Stimulated activated CD8-positive, alpha-beta memory T cell treated with anti-CD3 and anti-CD28 coated beads, Interleukin-2, amount 100 ng/mL, for 48 hours (primary cell): ENCODE measurements at places on chromosomes 7 and 10.

DNA sequence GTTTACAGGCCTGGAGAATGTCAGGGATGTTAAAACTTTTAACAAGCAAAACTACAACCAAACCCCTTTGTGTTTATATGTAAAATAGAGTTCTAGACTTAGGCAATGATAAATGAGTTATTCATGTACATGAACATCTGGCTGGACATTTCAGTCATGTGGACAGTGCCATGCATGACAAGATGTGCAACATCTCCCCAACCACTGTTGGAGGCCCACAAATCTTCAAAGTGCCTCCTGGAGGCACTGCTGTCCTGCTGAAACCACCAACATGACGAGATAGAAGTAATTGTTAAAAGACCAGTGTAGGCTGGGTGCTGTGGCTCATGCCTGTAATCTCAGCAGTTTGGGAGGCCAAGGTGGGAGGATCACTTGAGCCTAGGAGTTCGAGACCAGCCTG is 18.4 kb downstream of the PPIA start:
- no peak for DNase-seq

DNA sequence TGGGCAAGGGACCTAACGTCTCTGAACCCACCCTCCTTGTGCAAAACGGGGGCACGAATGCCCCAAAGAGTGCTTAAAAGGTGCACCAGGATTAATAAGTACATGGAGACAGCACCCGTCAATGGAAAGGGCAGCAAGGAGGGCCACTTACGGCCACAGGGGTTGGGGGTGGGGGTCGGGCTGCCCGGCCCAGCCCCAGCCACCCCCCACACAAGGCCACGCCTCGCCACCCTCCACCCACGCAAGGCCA is 213.4 kb downstream of the MAD1L1 start:
- DNase-seq = no peak

DNA sequence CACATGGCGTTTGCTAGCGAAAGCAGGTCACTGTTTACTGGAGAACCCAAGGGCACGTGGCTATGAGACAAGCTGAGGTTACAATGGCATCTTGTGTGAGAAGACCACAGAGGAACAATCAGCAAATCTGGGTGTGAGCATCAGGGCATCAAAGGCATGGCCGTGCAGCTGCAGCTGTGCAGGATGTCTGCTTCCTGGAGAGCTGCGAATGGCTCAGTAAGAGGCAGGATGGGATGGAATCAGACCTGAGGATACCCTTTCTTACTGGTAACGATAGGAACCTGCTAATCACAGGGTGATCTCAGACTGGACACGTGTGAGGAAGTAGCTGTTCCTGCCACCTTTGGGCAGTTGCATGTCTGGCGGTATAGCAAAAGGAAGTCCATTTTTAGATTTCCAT is 119.5 kb downstream of the RNF216 start:
- no peak for DNase-seq

DNA sequence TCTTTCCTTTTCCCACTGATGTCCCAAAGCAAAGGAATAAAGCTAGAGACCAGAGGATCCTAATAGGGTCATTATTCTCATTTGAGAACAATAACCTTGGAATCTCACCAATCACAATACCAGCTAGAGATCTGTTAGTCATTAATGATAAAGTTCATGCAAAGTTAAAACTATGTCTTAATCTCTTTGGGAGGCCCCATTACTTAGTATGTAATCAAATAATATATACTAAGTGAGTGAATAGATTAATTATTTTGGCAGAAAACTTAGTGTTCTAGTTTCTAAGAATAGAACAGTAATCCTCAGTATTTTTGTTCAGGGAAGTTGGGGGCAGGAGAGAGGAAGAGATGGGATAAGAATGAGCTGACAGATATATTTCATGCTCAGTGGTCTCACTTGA is 227.2 kb downstream of the MTERF1 start:
- no peak for DNase-seq

- DNase-seq = no peak
Measured at GRCh38 chr7:77360969-77361368, 55.2 kb downstream of the GSAP start.

- DNase-seq = no peak
Measured at GRCh38 chr10:130191380-130191779, 55.2 kb downstream of the GLRX3 start.

DNA sequence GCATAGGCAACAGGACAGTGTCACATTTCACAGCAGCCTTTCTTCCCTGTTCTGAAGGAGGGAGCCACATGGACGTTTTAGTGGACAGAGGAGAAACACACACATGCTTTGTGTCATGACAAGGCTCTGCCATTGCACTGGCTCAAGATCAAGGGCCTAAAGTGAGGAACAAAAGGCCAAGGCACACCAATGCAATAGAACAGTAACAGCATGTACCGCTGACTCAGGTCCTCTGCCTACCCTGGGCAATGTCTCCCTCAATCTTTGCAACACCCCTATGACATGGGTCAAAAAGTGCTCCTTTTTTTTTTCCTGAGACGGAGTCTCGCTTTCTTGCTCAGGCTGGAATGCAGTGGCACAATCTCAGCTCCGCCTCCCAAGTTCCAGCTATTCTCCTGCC is 57.8 kb upstream of the SDK1 start:
- no peak for DNase-seq

DNA sequence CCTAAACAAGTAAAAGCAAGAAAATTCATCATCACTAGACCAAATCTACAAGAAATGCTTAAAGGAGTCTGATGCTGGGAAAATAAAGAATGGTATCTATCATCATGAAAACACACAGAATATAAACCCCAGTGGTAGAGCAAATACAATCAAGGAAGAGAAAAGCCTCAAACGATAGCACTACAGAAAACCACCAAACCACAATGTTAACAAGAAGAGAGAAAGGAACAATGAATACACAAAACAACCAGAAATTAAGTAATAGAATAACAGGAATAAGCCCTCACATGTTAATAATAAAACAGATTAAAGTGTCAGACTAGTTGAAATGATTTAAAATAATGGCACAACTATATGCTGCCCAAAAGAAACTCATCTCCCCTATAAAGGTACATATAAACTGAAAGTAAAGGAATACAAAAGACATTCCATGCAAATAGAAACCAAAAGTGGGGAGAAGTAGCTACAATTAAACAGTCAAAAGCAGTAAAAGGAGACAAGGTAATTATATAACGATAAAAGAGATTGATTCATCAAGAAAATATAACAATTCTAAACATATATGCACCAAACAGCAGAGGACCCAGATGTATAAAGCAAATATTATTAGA is 77.3 kb downstream of the JMJD1C start:
- DNase-seq = no peak

DNA sequence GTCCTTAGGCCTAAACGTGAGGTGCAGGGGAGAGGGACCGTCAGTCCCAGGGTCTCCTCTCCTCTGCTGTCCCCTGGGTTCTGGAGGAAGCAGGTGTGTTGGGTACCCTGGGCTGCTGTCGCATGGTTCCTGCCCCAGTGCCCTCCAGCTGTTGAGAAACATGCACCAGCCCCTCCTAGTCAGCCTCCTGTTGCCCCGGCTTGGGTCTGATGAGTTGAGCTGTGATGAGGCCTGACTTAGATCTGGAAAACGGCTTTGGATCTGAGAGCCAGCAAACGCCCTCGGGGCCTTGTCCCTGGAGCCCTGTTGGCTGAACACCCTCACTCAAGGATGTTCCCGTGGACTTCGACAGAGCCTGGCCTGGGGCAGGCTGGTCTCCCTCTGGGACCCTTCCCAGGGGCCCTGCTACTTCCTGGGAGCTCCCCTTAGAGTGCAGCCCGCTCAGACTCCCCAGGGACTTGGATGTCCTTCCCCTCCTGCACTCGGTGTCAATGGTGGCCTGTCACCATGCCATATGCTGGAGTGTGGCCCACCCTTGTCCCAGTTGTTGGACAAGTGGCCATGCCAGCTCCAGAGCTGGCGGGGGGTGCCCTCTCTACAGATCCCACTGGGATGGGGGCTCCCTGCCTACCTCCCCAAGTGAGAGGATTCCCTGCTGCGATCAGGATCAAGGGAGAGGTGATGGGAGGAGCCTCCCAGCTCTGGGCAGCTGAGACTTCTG is 12.3 kb downstream of the ZNF316 start:
- no peak for DNase-seq

DNA sequence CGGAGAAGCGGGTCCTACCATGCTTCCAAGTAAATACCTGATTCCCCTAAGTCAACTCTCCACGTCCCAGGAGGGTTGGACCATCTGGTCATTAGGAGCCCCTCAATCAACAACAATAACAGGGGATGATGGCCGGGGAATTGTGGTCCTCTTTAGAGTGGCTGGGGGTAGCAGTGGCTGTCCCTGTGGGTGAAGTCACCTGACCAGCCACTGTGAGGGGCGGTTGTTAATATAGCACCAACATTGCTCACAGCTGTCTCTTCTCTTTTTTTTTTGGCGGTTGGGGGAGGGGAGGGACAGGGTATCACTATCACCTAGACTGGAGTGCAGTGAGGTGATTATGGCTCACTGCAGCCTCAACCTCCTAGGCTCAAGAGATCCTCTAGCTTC is 67.9 kb downstream of the SPDYE5 start:
- no peak for DNase-seq

- no peak for DNase-seq
Measured at GRCh38 chr7:11491811-11492210, 340.2 kb downstream of the THSD7A start.

GRCh38 chr7:142478479-142479220 is 220.8 kb upstream of the PRSS58 start:
- no peak for DNase-seq

DNA sequence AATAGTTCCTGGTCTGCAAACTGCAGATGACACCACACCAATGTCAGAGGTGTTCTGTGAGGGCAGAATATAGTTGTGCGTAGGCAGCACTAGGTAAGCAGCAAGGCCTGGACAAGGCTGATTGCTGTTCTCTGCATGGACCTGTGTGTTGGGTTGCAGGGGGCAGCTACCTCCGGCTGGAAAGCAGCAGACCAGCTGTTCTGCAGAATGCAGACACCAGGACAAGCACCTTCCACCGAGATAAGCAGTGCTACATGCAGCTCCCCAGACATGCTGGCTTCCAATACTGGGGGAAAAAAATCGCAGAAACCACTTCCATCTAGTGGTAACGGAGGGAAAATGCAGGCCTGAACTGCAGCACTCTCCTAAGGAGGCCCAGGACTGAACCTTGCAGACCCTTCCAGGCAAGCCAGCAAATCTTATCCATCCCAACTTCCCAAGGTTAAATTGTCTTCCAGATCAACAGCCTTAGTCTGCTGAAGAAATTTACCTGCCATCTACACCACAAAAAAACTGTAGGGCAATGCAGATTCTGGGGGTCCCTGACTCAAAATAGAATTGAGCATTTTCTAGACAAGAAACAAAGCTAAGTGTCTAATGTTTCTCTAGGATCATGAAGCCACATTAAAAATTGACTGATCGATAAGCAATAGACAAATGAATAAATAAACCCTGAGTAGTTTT is 50.5 kb upstream of the COBL start:
- no peak for DNase-seq

- no peak for DNase-seq
Measured at GRCh38 chr7:99420213-99420612, 11.4 kb downstream of the BUD31 start.

- no peak for DNase-seq
Measured at GRCh38 chr7:20560325-20561180, 54.9 kb upstream of the ABCB5 start.

DNA sequence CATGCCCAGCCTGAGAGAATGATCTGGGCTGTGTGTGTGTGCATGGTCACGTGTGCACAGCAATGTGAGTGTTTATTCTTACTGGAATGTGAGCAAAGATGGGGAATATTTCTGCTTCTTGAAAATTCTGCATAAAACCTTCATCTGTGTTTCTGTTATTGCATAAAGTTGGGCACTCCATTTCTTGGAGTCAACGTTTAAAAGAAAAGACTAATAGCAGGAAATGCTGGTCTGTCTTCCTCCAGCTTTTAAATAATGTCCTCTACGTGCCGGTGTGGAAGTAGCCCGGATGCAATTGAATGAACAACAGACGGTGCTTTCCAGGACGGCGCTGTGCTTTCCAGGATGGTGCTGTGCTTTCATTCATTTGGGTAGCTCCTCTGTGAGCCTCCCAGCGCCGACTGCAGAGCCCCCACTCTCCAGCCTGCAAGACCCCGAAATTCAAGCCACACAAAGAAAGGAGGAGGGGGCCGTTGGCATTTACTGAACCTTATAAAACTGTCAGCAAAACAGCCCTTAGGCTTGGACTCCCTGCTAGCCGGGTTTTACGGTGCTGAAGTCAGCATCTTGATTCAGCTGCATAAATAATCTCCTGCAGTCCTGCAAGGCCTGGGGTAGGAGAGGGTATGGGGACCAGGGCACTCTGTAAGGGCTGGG is 158.2 kb upstream of the PRKCQ start:
- DNase-seq = no peak

GRCh38 chr7:69295977-69296376 is 302.3 kb upstream of the AUTS2 start:
- DNase-seq = no peak

DNA sequence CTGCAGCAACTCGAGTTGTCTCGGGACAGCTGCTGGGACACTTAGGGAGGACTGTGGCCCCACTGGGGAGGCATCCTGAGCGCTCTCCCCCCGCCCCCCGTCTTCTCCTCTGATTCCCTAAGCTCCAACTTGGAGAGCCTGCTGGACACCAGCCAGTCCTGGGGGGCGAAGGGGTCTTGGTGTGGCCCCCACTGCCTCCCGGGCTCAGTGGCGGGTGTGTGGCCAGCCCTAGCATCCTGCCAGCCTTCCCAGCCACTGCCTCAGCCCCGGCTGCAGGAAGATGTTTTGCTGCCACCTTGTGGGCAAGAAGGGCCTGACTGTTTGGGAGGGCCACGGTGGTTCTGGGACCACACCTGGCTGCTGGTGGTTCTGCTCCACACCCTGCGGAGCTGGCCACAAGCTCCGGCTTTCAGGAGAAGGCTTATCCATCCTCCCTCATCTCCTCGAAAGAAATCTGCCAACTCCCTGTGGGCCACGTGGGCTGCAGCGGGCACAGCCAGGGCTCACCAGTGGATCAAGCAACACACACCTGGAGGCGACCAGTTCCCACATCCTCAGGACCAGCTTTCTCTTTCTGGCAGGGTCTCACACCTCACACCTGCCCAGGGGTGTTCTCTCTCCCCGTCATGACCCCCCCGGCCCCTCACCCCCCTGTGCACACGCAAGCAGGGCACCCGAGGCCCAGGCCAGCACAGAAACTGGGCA is 24.8 kb downstream of the AGAP3 start:
- DNase-seq = peak; percentile 62

GRCh38 chr7:52917982-52918578 is 117.4 kb upstream of the POM121L12 start:
- no peak for DNase-seq

DNA sequence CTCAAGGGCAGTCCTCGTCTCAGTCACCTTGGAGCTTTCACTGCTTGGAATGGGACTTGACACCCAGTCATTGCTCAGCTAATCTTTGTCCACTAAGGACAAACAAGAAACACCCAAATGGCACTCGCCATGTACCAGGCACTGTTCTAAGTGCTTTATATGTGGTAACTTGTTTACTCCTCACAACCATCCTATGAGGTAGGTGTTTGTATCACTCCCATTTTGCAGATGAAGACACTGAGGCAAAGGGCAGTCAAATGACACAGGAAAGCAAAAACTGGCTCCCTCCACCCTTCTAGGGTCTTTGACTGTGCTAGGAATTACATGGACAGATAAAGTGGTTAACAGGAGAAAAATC is 24.7 kb downstream of the DNAJB12 start:
- no peak for DNase-seq
